Amniotic stem cell (primary cell): ENCODE measurements at places on chromosomes 12 and 14.

GRCh38 chr12:93925585-93926205 is 222.7 kb upstream of the PLXNC1 start:
- no peak for DNase-seq

GRCh38 chr12:12387501-12387900 is 30.6 kb downstream of the BORCS5 start:
- no peak for DNase-seq

DNA sequence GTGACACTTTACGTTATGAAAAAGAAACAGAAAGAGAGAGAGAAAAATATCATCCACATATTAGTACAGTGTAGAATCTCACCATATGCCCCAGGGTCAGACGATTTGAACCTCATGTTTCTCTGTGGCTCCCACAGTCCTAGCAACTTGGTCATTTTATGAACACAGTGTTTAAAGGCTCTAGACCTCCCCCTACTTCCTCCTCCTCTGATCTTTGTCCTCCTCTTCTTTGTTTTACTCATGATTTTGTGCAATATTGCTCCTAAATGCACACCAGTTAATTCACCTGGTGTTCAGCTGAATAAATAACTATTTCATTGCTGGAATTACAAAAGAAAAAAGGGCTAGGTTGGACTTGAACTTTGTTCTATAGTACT is 18.2 kb downstream of the GLT1D1 start:
- no peak for DNase-seq

DNA sequence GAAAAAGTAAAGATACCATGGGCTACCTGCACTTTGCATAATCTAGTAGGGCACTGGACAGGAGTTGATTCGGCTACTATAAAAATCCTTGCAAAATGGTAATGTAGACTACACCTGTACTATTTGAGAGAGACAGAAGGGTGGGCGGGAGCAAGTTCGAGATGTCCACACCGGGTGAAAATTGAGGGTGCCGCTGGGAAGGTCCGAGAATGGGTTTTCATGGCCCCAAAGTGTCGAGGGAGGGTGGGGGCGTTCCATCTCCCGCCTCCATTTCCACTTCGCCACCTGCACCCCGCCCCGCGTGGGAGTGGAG is 648 bp downstream of the SNX6 start:
- DNase-seq = no peak

- DNase-seq = no peak
Measured at GRCh38 chr14:61382842-61383241, 61.5 kb downstream of the PRKCH start.

GRCh38 chr12:117352883-117353282 is 8.5 kb downstream of the NOS1 start:
- DNase-seq = no peak

DNA sequence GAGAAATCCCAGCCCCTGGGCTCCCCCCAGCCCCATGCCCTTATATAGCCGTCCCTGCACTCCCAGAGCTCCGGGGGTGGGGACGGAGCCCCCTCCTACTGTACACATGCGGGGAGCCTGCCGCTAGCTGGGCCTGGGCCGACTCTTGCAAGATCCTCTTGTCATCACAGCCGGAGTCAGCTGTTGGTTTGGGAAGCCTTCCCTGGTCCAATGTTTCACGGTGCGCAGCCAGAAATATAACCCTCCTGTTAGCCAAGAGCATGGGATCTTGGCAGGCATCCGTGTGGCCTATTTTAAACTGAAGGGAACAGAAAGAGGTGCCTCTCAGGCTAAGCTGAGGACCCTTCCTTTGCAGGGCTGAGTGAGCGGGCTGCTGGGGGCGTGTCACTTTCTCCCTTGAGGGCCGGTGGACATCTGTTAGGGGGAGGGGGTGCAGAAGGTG is 175.3 kb downstream of the TSPAN9 start:
- no peak for DNase-seq

GRCh38 chr12:56803750-56804149 is 40.6 kb downstream of the HSD17B6 start:
- no peak for DNase-seq

DNA sequence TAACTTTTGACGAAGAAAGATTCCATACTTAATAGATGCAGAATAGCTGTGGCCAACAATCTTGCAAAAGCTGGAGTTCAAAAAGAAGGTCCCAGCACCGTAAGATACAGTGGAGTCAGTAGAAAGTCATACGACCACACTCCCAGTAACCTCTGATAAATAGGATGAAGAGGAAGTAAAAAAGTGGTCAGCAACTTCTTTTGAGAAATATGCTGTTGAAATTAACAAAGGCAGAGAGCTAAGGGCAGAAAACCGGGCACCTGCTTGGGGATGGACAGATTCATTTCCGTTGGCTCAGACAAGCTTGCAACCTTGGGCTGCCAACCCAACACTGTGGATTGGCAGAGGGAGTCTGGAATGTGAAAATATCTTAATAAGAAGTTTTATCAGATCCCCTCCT is 40.0 kb downstream of the BTG1 start:
- DNase-seq = no peak

DNA sequence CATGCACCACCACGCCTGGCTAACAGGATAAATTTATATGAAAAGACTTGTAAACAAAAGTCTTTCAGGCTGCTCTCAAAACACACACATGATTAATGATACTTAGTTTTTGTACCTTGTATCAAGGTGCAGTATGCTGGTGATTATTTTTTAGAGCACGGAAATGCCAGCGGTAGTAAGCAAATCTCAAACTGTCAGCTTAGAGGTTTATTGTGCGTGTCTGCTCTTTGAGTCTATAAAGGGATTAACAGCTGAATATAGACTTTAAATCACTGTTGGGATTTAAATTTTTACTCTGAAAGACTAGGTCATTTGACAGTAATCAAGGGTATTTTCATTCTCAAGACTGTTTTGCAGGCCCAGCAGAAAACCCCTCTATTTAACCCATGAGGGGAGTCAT is 50.5 kb downstream of the PLEKHA5 start:
- no peak for DNase-seq

GRCh38 chr14:32896979-32897697 is 41.5 kb upstream of the NPAS3 start:
- no peak for DNase-seq

DNA sequence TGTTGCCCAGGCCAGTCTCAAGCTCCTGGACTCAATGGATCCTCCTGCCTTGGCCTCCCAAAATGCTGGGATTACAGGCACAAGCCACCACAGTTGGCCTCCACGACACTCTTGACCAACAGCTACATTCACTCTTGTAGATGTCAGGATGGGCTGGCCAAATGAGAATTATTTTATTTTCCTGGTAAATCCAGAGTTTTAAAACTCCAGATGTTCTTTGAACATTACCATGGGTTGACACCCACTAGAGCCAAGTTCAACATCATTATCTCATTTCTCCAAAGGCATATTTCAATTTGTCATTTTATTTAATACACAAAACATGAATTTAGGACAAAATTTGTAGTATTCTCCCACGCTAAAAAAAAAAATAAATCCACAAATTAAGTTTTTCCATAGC is 56.5 kb upstream of the FOXN3 start:
- DNase-seq = no peak

DNA sequence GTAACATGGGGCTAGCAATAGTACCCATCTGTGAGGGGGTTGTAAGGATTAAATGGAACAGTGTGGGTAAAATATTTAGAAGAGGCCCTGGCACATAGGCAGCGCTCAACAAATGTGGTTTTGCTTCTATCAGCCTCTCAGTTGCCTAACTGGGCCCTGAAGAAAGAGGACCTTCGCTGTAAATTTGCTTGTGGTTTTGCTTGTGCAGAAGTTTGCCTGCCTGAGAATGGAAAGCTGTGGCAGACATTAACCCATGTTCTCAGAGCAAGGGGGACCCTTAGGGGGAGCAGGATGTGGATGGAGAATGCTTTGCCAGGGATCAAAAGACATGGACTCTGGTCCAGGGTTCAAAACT is 160.1 kb downstream of the BRMS1L start:
- no peak for DNase-seq

DNA sequence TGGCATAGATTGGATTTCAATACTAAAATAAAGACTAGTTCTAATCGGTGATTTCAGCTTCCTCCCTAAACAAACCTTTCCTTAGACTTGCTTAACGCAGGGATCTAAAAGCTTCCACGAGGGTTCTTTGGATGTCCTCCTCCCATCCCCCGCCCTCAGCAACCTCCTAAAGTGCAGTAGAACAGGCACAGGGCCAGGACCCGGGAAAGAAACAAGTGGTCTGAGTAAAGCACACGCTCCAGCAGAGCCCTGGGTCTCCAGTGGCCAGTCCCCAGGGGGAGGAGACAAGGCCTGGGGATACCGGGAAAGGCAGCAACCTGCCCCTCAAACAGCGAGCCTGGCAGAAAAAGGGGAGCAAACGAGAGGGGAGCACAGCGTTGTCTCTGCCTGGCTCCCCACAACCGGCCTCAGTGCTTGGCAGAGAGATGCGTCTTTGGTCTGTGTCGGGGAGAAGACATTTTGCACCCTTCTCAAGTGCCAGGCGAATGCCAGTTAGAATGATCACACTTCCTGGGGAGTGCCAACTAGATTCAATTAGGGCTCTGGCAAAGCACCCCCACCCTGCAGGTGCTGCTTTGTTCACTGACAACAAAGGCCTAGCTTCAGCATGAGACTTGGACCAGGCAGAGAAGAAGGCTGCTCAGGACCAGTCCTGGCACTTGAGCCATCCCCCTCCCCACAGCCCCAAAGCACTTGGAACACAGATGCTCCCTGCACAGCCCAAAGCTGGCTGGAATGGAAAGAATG is 17.1 kb upstream of the SLC6A12 start:
- DNase-seq = no peak

GRCh38 chr14:89384023-89384422 is 33.0 kb downstream of the FOXN3 start:
- DNase-seq = no peak

- no peak for DNase-seq
Measured at GRCh38 chr14:53346988-53347387, 193.9 kb upstream of the DDHD1 start.

DNA sequence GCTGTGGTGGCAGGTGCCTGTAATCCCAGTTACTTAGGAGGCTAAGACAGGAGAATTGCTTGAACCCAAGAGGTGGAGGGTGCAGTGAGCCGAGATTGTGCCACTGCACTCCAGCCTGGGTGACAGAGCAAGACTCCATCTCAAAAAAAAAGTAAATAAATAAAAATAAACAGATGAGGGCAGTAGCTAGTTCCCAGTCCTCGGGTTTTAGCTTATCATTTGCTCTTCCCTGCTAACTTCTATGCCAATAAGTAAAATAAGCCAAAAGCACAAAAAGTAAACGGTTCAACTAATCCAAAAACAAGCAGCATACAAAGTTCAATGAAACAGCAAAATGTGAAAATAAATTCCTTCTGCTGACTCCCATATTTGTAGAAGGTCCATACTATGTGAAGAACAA is 133.0 kb upstream of the TMCC3 start:
- no peak for DNase-seq

DNA sequence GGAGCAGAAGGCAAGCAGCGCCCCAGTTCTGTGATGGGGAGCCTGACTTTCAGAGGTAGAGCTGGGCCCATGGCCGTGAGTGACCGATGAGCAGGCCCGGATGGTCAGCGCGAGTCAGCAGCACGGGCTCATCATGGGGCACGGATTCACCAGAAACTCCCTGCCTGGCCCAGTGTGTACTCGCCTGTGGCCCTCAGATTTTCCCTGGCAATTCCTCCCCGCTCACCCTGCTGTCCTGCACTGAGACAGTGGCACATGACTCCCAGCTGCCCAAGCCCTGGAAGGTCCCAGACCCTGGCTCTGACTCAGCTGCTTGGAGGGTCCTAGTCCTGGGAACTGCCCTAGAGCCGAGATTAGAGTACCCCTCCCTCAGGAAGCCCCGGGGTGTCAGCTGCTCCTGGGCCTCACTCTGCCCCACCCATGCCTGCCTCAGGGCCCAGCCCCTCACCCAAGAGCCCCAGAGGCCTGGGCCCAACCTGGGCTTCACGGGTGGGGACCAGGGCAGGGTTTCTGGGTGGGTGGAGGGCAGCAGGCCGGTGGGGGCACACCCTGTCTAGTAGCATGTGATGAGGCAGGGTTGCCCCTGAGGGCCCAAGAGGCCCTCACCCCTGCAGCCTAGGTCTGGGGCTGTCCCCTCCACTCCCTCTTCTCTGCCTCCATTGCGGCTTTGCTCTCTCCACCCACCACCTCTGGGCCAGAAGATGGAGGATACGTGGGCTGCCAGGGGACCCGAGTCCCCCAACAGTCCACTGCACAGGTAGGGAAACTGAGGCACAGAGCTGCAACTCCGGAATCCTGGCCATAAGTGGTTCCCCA is 8.4 kb downstream of the TRMT61A start:
- DNase-seq = no peak

DNA sequence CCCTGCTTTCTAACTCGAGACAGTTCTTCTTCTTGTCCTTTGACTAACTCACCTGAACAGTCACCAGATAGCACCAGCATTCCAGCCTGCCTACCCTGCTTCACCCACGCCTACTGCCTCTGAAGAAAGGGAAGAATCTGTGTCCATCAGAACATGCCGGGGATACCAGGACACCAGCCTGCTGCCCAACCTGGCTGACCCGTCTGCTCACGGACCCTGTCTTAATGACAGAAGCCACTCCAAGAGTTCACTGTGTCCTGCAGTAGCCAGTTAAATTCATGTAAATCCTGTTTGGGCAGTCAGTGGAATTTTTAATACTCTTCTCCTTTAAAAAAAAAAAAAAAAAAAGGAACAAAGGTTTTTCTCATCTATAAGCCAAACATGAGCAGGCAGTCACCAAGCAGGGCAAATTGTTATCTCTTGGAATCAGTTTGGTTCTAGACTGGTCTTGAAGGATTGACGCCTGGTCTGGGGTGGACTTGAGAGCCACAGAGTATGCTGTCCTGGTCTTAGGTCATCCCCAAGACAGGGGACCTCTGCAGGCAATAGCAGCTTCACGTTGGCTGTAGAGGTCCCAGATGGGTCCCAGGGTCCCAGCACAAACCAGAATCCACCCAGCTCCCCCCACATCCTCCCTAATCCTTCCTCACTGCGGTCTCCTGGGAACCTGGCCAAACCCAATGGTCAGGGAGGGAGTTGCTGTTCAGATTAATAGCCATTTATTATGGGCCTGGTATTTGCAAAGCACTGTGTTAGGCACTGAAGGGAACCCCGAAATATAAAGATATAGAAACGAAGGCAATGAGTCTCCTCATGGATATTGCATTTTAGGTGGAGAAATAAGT is 181.1 kb upstream of the HIF1A start:
- DNase-seq = no peak

- no peak for DNase-seq
Measured at GRCh38 chr12:92464911-92465310, 237.9 kb upstream of the PLEKHG7 start.

DNA sequence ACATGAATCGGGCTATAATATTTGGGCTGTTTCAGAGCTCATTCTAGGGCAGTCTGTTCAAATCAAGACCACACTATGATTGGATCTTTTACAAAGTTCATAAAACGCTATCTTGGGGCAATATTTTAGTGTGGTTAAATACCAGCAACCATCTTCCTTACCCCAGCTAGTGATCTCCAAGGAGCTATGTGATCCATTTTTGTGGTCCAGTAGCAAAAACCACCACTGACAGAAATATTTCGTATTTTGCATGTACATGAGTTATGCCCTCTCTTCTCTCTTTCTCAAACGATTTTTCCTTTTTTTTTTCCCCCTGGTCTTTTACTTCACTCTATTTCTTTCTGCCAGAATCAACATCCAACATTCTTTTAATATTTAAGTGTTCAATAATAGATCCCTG is 280.6 kb upstream of the KITLG start:
- DNase-seq = no peak

GRCh38 chr12:121404734-121405133 is 4.8 kb downstream of the RNF34 start:
- no peak for DNase-seq

- DNase-seq = no peak
Measured at GRCh38 chr14:90421001-90421631, 24.3 kb downstream of the CALM1 start.
